ENCODE measurements at places on chromosomes 16 and 17.

DNA sequence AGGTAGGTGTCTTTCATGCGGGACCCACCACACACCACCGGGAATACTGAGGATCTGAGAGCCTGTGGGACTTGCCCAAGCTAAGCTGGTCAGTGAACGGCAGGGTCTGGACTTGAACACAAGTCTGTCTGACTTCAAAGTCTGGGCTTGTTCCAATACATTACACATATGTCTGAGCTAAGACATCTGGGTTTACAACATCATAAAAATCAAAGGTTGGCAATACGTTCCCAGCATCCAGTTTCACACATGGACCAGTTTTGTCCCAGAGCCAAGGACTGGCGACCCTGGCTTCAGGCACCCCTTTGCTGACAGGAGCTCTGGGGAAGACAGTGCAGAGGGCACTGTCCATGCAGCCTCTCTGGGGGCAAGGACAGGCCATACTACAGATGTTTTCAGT is 27.9 kb upstream of the AXIN2 start:
- no peak for DNase-seq

GRCh38 chr16:47949276-47949675 is 206.5 kb downstream of the ABCC12 start:
- DNase-seq, result no peak

- DNase-seq, result peak; percentile 14
Observed at GRCh38 chr17:68431661-68432071, 25.6 kb downstream of the WIPI1 start.

- no peak for DNase-seq
Observed at GRCh38 chr16:65622151-65622550, 500.3 kb upstream of the CDH11 start.

- no peak for DNase-seq
Observed at GRCh38 chr17:73346501-73347162, 34.8 kb upstream of the CDC42EP4 start.
